Activated CD8-positive, alpha-beta memory T cell treated with anti-CD3 and anti-CD28 coated beads for 4 hours (primary cell): ENCODE measurements at places on chromosomes 6 and 20.

DNA sequence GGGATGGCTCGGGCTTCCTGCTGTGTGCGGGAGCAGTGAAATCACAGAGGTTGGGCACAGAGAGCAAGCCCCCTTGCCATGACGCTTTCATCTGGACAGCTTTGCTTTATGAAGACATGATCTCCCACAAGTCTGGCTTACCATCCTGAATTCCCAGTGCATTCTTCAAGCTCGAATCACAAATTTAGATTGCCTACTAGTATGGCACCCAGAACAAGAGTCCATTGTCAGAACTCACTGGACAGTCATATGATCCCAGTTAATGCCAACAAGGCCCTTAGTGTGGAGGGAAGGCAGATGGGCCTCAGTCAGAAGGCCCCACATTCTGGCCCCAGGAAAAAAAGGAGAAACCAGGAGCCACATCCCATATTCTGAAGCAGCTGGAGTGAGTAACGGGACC, 147.3 kb upstream of the FOXQ1 start:
- DNase-seq, result no peak

DNA sequence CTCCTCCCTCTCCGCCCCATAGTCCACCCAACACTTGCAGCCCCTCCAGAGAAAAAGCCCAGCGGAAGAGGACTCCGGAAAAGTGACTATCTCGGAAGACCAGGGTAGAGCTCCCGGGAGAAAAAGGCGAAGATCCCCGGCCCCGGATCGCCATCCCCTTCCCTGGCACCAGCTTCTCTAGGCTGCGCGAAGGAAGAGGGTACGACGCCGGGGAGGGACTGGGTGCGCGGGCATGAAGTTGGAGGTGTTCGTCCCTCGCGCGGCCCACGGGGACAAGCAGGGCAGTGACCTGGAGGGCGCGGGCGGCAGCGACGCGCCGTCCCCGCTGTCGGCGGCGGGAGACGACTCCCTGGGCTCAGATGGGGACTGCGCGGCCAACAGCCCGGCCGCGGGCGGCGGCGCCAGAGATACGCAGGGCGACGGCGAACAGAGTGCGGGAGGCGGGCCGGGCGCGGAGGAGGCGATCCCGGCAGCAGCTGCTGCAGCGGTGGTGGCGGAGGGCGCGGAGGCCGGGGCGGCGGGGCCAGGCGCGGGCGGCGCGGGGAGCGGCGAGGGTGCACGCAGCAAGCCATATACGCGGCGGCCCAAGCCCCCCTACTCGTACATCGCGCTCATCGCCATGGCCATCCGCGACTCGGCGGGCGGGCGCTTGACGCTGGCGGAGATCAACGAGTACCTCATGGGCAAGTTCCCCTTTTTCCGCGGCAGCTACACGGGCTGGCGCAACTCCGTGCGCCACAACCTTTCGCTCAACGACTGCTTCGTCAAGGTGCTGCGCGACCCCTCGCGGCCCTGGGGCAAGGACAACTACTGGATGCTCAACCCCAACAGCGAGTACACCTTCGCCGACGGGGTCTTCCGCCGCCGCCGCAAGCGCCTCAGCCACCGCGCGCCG, 822 bp downstream of the FOXQ1 start:
- no peak for DNase-seq

DNA sequence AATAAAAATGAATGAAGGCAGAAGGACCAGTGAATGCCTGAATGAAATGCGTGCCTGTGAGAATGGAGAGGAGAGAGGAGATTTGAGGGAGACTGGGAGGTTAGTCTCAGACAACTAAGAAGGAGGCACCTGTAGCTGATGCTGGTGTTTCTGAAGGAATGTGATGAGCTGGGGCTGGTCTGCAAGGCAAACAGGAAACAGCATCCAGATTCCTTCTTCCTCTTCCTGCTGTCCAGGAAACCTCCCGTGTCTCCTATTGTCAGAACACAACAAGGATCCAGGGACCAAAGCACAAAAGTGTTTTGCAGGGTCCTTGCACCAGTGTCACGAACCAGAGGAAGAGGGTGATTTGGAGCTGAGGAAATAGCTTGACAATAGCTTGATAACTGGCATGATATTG, 50.4 kb upstream of the TAB2 start:
- no peak for DNase-seq

DNA sequence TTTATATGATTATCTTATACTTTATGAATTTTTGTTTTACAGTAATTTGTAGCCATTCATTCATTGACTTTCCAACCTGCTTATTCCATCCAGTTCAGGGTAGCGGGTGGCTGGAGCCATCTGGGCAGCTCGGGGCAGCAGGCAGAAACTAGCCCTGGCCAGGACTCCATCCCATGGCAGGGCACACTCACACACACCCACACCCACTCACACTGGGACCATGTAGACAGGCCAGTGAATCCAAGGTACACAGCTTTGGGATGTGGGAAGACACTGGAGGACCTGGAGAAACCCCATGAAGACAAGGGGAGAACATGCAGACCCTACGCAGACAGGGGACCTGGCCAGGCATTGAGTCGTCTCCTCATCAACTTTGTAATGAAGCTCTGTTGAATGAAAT, 84.8 kb downstream of the ADGRG6 start:
- DNase-seq, result no peak

DNA sequence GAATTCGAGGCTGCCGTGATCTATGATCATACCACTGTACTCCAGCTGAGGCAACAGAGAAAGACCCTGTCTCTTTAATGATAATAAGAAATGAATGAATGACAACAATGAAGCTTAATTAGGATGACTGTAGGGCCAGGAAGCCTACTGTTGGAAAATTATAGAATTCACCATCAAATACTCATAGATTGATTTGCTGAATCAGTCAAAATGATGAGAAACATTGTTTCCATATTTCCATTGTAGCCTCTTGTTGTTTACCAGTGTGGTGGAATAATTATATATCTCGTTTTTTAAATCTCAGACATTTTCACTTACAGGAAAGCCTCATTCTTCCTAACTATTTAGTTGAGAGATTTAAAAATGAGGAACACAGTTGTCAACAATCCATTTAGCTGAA, 96.2 kb downstream of the JAG1 start:
- DNase-seq, result no peak
